ENCODE measurements at places on chromosomes 6 and 20.

- no peak for DNase-seq
These were observed 11.5 kb upstream of the ZNF133 start for GRCh38 chr20:18276821-18277220.

- DNase-seq: no peak
These were observed 134.2 kb downstream of the PLCB4 start for GRCh38 chr20:9203081-9203447.

GRCh38 chr6:134520181-134521115 is 202.5 kb upstream of the SGK1 start:
- no peak for DNase-seq

DNA sequence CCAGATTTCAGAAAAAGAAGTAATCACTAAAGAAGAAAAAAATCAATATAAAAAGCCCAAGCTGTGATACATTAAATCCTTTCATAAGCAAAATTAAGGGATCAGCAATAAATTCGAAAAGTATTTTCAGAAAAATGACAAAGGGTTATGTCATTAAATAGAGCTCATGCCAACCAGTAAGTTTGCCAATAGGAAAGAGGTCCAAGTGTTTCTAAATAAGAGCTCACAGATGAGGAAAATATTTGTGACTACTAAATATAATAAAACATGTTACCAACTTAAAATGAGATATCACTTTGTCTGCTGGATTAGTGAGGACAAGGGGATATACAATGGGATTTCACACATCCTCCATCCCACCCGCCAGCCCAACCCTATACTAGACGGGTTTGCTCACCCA is 140.3 kb upstream of the EYA4 start:
- no peak for DNase-seq

GRCh38 chr20:35111141-35111888 is 18.7 kb upstream of the TRPC4AP start:
- DNase-seq: no peak
